ENCODE measurements at places on chromosomes 3 and 15. TPM values are rescaled to one million over a fixed set of nuclear protein-coding genes. Genes with fewer than 3 reads are reported as not detected.

DNA sequence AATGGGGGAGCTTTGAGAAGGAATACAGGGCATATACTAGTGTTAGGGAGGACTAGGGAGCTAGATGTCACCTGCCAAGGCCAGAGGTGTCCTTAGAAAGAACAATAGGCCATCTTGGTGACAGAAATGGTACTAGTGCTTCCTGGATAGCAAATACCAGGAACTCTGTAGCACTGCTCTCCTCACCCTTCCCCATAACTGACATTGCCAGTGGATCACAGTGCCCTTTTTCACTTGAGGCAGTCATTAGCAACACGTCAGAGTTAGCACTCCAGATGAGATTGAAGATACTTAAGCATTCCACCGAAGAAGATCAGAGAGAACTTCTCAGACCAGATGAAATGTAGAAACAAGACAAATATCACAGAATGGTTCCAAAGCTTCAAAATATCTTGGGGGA, 103.1 kb upstream of the PDZRN3 start:
- no peak for DNase-seq

DNA sequence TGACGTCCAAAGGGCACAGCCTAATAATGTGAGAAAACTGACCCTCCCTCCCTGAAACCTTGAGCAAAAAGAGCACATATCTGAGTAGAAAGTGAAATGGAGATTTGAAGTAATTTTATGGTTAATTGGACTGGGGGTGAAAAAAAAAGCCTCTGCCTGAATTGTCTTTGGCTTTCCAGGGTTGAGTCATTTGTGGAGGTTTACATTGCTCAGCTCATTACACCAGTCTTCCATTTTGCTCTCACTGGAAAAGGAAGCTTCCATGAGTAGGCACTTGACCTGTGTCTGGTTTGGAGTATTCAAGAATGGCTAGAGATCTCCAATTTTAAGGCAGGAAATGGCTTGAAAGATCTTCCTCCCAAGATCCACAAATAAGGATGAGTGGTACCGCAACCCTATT, 273.9 kb downstream of the PDCD6IP start:
- DNase-seq: no peak

DNA sequence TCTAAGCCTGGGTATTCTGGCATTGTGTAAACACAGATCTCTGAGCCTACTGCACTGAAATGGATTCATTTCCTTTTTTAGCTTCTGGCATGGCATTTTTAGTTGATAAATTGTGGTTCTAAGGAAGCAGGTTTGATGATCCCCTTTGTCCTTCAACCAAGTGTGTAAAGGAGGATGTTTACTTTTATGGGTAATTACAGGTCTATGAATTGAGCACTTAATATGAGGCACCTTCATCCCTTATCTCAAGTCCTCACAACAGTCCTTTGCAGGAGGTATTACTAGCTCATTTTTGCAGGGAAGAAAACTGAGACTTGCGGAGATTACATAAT, 30.8 kb upstream of the ZBTB38 start:
- DNase-seq: no peak

DNA sequence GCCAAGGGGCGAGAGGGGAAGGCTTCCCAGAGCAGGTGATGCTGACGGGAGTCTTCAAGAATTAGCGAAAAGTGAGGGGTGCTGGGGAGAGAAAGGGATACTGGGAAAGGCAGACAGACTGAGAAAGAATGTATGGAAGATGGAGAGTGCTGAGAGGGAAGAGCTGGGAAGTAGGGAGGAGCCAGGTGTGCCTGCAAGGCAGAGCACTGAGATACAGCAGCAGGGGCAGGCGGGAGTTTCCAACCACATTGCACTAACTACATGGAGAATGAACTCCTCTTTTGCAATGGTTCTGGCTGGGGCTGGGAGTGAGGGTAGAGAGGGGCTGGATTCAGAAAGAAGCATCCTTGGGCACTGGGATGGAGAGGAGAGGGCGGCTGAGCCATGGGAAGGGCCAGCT, 16.0 kb upstream of the CRABP1 start:
- DNase-seq: no peak

GRCh38 chr15:60062826-60063225, 58.7 kb downstream of the FOXB1 start:
- no peak for DNase-seq

The GOLGA8R gene
- 13.0 TPM for total RNA-seq

The MOBP gene
- not detected for total RNA-seq

The DUOXA2 gene
- not detected for total RNA-seq

The ISL2 gene
- total RNA-seq: 2.4 TPM

The NOX5 gene
- not detected for total RNA-seq
